ENCODE measurements at places on chromosomes 16 and 17.
A peak's percentile ranks its signal among the peaks of the same experiment; 100 is the strongest.

DNA sequence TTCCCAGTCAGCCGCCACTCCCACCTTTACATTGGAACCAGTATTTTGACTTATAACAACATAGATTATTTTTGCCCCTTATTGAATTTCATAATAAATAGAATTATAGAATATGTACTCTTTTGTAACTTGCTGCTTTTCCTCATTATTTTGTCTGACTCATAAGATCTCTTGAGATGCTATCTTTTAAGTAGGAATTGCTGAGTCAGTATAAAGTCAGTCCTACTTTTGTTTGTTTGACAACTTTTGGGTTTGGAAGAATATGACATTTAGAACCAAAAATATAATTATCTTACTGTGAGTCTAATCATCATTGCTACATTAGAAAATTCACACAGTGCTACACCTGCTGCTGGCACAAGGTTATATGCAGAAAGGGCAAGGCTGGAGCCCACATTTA is 69.7 kb downstream of the STXBP4 start:
- no peak for DNase-seq

- DNase-seq, result no peak
Observed at GRCh38 chr16:82685526-82685925, 58.8 kb downstream of the CDH13 start.

GRCh38 chr17:79010304-79010646 is 711 bp upstream of the CANT1 start:
- no peak for DNase-seq

DNA sequence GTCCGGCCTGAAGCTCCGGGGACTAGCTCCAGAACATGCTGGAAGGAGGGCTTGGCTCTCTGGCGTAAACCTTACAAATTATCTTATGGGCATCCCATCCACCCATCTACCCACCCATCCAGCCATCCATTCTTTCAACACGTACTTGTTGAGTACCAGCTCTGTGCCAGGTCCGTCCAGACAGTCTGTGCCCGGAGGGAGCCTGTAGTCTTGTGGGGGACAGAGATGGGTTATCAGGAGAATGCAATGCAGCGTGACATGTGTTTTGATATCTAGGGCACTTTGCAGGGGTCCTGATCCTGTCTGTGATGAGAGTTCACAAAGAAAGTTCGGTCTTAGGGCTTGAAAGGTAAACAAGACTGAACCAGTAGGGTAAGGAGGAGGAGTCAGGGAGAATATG is 4.1 kb upstream of the SLC13A2 start:
- no peak for DNase-seq

- DNase-seq, result no peak
Observed at GRCh38 chr16:75086281-75086680, 30.3 kb downstream of the LDHD start.

DNA sequence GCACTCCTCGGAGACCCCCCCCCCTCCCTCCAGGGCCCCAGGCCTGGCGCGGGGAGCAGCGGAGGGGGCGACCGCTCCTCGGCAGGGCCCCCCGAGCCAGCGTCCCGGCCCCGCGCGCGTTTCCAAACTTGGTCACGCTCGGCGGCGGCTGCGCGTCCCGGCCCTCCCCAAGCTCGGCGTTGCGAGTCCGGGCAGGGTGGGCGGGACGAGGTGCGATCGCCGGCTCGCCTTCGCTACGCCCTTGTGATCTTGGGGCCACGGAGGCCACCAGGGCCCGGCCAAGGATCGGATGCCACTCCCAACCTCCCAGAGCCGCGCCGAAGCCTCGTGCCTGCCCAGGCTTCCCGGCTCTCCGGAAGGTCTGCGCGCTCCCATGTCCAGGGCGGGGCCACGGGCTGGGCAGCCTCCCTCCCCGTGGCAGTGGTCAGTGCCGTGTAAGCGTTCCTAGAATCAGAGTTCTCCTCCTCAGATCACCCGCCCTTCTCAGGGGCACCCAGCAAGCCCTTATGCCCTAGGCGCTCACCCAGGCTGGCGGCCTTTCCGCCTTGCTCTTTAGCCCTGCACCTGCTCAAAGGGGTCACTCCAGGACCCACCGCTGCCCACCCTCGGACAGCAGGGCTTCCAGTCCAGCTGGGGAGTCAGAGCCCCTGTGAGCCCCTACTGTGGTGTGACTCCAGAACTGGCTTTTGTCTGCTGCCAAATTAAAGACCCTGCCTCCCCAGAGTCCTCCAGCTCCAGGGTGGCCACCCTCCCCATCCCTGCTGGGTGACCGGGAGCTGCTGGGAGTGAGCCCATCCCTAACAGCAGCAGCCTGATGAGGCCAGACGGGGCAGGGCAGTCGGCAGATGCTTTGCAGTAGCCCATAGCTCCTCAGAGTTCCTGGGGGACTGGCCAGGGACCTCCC is 12.2 kb upstream of the MRPS23 start:
- DNase-seq, result no peak

GRCh38 chr17:80755650-80756405 is 211.2 kb downstream of the RPTOR start:
- peak; percentile 50 for DNase-seq

DNA sequence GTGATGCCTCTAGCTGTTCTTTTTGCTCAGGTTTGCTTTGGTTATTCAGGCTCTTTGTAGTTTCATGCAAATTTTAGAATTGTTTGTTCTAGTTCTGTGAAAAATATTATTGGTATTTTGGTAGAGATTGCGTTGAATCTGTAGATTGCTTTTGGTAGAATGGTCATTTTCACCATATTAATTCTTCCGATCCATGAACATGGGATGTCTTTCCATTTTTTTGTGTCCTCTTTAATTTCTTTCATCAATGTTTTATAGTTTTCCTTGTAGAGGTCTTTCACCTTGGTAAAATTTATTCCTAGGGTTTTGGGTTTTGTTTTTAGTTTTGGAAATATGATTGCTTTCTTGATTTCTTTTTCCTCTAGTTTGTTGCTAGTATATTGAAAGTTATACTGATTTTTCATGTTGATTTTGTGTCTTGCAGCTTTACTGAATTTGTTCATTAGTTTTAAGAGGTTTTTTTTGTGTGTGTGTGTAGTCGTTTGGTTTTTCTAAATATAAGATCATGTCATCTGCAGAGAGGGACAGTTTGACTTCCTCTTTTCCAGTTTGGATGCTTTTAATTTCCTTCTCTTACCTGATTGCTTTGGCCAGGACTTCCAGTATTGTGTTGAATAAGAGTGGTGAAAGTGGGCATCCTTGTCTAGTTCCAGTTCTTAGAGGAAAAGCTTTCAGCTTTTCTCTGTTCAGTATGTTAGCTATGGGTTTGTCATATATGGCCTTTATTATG is 42.4 kb downstream of the NSRP1 start:
- DNase-seq, result no peak

- DNase-seq, result no peak
Observed at GRCh38 chr17:19366637-19366972, 4.1 kb upstream of the B9D1 start.

- no peak for DNase-seq
Observed at GRCh38 chr17:58316260-58316960, 12.2 kb downstream of the TSPOAP1 start.

All from K562 (cell line).